NAMALWA (cell line): ENCODE measurements at places on chromosomes 4 and X.

DNA sequence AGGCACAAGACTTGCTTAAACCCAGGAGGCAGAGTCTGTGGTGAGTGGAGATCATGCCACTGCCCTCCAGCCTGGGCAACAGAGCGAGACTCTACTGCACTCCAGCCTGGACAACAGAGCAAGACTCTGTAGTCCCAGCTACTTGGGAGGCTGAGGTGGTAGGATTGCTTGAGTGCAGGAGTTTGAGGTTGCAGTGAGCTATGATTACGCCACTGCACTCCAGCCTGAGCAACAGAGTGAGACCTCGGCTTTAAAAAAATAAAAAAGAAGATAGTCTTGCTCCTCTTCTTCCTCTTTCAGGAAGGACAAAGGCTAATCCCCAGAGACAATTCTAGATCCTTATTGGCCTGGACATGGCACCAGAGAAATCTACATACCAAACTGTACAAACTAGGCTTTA lies 5.7 kb upstream of the PPEF2 start:
- DNase-seq, result no peak

GRCh38 chrX:30568136-30568535 lies 9.4 kb downstream of the TASL start:
- DNase-seq, result peak; percentile 44

DNA sequence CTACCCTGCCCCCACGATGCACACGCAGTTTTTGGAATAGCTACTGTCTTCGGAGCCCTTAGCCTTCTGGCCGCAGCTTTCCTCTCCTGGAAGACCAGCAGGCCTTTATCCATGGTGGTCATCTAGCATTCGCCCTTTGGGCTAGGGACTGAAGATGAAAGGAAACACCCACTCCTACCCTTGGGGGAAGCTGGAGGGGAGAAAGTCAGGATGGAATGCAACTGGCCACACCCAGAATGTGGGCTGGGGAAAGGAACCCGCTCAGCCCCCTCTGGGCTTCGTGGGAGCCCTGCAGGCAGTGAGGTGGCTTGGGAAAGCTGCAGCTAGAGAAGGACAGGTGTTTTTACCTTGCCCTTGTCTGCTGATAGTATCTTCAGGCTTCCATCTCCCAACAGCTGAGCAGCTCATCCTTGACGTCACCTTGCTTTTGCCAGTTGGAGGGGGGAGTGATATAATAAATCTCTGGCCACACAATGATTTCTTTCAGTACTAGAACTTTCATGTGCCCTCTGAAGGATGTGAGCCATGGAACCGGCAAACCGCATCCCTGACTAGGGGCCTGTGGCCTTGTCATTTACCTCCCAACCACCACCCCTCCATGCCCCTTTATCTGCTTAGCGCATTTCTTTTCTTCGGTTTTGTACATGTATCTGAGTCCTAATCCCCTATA lies 59.0 kb downstream of the ELF4 start:
- no peak for DNase-seq

- no peak for DNase-seq
Observed at GRCh38 chrX:52990848-52991247, 32.5 kb upstream of the FAM156A start.

DNA sequence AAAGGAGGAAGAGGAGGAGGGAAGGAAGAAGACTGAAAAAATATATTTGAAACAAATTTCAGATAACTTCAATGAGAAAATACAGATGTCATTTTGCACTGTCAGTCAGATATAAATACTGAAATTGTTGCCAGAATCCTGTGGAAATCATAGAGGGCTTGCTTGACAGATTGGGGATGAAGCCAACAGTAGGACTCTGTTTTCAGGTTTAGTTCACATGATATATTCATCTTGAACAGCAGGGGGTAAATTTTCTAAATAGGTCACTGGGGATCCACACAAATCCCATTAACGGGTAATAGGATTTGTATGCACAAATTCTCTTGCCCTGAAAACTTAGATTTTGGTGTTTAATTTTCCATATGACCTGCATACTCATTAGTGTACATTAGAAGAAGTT lies 103.3 kb upstream of the PCDH18 start:
- no peak for DNase-seq

DNA sequence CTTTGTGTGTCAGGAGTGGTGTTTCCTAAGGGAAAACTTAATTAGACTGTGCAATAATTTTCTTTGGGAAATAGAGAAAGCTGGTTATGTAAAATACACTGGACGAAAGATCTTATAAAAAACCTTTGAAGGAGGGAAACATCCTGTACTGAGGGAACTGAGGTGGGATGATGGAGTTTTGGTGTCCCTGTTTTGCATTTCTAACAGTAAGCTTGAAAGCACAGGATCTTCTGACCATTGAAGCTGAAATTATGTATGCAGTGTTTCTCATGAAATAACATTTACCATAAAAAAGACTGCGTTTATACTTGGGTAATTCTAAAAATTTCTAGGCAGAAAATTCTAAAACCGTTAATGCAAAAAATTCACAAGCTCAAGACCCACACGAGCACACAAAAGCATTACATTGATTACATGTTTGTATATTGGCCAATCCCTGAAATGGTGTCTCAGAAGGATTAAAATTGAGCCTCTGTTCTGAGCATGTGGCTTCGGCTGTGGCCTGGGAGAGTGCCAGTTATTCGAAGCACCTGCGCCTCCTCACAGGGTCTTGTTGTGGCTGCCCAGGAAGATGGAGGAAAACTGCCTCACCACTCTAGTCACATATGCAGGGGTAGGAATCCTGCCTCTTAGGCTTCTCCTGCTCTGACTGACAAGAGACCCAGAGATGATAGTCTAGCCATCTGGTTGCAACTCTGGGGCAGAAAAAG lies 49.5 kb downstream of the JADE3 start:
- DNase-seq, result peak; percentile 66

DNA sequence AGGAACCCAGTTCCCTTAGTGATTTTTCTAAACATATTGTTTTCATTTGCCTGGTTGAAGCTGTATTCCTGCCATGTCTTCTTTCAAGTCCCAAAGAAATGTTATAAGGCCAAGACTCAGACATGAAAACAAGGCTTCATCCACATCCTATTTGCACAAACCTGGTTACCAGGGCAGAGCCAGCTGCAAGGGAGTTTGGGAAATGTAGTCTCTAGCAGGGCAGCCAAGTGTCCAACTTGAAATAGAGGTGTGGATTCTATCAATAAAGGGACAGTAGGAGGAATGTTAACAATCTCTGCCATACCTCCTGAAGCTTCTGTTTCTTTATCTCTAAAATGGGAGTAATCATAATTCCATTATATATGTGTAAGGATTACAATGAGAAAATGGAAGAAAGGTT lies 56.6 kb downstream of the INTS12 start:
- no peak for DNase-seq

GRCh38 chr4:67787311-67787710 lies 33.1 kb upstream of the GNRHR start:
- no peak for DNase-seq

- no peak for DNase-seq
Observed at GRCh38 chrX:119411959-119412358, 12.8 kb downstream of the SLC25A43 start.

DNA sequence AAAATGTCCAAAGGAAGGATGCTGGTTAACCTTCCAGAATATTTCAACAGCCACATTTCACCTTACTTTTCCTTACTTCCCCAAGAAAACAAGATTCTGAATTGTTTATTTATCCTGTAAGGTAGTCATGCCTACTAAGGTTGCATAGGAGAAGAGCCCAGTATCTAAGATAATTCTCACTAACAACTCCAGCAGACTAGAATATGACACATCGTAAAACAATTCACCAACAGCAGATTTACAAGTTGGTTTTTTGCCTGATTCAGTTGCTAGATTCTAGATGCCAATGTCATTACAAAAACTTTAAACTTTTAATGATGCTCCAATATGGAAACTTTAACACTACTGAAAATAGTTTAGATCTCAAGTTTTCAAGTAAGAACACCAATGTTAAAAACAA lies 176.4 kb downstream of the IL13RA2 start:
- no peak for DNase-seq

DNA sequence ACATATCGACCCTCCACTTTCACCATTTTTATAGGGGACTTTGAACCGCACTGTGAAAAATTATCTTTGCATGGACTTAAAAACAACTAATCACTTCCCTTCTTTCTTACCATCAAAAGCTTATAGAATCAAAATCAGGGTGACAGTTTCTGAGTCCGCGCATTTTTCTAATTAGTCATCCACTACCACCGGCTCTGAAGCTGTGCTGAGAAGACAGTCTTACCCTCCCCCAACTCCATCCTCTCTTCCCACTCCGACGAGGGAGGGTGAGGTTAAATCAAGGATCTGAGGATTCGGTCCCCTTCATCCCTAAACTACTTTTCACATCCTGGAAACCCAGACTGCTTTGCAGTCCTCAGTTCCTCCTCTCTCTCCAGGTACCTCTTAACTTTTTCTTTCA lies 4.2 kb downstream of the DCTD start:
- no peak for DNase-seq

DNA sequence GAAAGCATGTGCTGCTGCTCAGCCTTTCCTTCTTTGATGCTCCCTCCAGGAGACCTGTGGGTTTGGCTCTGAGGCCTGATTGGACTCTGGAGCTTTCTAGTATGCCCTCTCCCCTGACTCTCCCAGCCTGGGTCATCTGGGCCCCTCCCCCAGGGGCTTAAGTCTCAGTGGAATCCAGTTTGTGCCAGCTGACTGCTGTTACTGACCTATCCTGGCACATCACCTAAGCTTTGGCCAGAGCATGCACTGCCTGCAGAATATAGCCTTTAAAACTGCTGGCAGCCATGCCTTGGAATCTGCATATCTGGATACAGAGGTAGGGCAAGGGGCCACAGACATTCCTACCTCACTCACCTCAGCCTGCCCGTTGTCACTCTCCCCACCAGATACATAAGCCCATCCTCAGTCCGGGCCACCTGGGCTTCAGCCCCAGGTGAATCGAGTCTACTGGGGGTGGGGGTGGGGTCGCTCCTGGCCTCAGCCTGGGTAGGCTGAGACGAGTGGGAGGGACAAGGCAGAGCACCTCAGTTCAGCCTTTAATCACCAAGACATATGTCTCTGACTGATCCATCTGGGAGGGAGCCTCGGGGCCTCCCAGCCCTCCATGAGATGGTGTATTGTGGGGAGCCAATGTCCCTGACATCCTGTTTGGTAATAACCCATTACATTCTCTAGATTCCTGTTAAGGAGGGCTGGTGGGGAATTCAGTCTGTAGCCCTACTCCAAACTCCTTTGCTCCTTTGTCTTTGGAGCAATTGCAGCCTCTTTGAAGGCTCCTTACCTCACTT lies 61.2 kb downstream of the STARD8 start:
- DNase-seq, result no peak

- peak; percentile 93 for DNase-seq
Observed at GRCh38 chr4:70734168-70734954, 12.6 kb downstream of the RUFY3 start.

- no peak for DNase-seq
Observed at GRCh38 chr4:35897808-35898207, 346.5 kb downstream of the ARAP2 start.

DNA sequence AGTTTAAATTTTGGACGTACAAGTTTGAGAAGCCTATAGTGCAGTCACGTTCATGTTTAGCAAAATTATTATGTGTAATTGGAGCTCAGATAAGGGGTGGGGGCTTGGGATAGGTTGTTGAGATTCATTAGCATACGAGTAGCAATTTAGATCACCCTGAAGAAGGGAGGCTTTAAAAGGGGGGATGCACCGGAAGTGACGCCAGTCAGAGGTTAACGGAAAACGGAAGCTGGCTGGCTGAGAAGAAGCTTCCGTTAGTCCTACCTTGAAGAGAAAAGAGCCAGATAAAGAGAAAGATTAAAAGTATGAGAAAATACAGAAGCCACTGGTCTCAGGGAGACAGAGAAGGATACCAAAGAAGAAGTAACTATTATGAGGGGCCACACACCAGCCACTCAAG lies 1.1 kb upstream of the NXT2 start:
- DNase-seq, result no peak

DNA sequence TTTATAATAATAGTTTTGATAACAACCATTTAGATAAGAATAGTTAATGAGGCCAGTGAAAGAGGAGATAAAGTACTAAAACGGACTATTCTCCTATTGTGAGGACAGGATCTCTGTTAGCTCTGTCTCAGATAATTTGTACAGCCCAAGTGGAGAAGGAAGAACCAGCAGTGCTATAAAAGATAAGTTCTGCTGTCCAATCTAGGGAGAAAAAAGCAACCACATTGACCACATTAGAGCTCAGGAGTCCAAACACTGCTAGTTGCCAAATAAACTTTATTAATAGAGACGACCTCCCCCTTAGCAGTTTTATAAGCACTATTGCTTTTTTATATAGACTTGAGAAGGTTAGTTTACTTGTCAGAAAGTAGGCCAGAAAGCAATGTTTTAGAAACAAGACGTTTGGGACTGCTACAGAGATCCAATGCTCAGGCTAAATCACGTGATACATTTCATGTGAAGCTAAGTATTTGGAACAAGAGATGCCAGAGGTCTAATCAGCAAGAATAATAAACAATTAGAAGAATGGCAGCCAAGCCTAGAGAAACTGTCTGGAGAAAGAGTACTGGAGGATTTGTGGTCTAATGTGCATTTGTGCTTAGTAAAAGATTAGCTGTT lies 15.9 kb downstream of the IL15 start:
- DNase-seq, result no peak

DNA sequence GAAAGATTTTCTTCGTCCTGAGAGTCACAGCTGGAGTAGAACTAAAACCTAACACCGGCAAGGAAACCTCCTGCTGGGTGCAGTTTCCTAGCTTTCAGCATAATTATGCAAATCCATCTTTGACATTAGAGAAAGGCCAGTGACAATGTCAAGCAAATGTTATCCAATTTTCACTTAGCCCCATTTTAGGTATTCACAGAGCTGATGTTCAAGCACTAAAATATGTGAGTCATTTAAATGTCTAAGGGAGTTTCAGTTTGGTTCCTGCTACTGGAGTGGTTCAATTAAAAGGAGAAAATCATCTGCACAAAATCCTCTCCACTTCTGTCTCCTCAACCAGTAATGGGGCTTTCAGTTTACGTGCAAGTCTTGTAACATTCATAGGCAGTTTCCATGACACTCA lies 37.1 kb upstream of the AMOT start:
- no peak for DNase-seq

DNA sequence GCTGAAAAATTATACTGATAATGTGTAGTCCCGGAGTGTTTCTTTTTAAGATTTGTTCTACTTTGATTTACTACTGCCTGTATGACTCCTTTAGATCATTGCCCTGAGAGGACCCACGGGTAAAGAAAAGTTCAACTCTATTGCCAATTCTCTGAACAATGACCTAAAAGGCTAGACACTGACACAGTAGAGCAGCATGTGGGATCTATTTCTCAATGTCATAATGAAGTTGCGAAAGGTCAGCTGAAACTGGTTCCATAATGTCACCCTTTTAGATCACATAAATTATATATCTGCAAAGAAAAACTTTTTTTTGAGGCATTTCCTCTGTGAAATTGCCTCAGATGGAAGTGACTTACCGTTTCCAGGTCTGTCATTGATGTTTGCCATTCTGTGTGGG lies 67.4 kb downstream of the GLRB start:
- DNase-seq, result no peak

- DNase-seq, result no peak
Observed at GRCh38 chr4:69330345-69331047, 50.2 kb downstream of the UGT2B28 start.

- no peak for DNase-seq
Observed at GRCh38 chrX:2820136-2820771, 8.5 kb upstream of the GYG2 start.
